Astrocyte of the cerebellum (primary cell): ENCODE measurements at places on chromosomes 5 and 9.

GRCh38 chr5:4868140-4868735, 271.9 kb upstream of the ADAMTS16 start:
- peak; percentile 22 for DNase-seq

DNA sequence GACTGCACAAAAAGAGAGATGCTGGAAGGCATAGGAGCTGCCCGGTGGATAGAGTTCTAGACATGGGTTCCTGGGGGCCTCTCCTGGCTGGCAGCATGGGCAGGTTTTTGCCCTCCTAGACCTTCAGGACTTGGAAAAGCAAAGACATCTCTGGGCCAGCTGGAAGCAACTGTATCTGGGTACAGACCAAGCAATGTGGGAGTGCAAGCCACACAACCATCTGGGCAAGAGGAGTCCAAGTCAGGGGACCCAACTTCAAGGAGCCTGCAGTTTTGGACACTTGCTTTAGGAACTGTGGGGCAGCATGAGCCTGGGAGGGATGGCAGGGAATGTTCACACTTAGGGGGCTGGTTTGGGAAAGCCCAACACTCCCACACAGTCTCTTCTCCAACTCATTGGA, 323.3 kb downstream of the GADD45G start:
- no peak for DNase-seq

- no peak for DNase-seq
These were observed 291.8 kb downstream of the CDH10 start for GRCh38 chr5:24353016-24353415.

GRCh38 chr5:169592937-169593650, 9.5 kb downstream of the SPDL1 start:
- DNase-seq, result no peak

GRCh38 chr5:80725446-80725845, 70.7 kb upstream of the DHFR start:
- DNase-seq, result no peak

- DNase-seq, result no peak
These were observed 966.5 kb upstream of the DMAC1 start for GRCh38 chr9:8766096-8766495.

GRCh38 chr9:105171589-105171988, 72.9 kb upstream of the SLC44A1 start:
- DNase-seq, result no peak

DNA sequence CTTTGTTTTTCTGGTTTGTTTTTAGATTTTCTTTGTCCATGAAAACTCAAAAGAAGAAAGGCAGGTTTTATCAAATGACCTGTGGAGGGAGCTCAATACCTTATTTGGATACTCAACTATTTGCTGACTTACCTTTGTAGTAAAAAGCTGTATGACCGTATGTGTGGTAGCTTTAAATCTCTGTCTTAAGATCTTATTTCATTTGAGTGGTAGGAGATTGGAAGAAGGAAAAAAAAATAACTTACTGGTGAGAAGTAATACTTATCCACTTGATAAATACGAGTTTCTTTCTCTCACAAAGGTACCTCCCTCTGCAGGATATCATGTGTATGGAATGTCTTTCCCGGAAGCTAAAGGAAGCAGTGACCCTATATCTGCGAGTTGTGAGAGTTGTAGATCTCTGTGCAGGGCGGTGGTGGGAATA, 15.0 kb downstream of the FBXO38 start:
- no peak for DNase-seq

DNA sequence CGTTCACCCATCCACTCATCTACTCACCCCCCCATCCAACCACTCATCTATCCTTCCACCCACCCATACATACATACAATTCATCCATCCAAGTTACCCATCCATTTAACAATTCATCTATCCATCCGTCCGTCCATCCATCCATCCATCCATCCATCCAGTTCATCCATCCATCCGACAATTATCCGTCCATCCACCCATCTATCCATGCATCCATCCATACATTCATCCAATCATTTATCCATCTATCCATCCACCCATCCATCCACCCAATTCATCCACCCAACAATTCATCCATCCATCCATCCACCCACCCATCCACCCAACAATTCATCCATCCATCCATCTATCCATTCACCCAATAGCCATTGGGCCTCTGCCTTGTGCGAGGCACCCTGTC, 173.2 kb upstream of the MVB12B start:
- DNase-seq, result no peak

DNA sequence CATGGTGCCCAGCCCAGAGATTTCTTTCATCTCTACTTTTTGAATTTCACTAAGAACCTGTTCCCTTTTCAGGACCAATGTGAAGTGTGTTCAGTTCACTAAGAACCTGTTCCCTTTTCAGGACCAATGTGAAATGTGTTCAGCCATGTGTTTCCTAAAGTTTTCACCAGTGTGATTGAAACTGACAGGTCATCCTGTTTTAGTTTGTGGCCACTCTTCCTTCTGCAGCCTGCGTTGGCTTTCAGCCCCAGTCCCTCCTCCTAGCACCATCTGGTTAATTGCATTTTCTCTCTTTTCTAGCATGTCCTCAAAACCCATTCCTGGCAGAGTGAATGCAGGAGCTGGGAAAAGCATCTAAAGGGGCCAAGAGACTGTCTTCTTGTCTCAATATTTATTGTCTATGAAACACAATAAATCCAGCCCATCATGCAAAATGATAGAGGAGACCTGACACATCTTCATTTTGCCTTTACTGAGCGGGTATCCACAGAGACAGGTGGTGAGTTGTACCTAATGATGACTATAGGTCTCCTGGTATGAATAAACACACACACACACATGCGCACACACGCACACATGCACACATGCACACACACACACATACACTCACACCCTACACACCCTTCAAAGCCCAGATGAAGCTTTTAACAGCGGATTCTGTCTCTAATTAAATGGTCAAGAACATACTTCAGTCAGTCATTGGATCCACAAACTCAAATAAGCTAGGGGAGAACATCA, 6.1 kb upstream of the PANK3 start:
- no peak for DNase-seq

DNA sequence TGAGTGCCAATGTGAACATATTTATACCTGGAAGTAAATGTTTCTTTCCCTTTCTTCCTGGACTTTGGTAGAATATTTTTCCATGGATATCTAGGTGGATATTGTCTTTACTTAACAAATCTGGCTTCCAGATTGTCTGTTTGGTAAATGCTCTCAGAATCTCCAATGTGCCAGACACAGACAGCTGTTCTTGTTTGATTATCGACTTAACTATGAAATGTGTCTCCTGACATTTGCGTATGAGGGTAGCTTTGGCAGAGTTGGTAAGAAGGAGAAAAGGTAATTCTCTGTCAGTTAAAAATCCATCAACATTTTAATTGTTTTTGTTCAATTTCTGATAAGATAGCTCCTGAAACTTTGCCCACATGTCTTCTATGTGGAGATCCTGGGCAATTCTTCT, 196.4 kb upstream of the NUDT12 start:
- no peak for DNase-seq

DNA sequence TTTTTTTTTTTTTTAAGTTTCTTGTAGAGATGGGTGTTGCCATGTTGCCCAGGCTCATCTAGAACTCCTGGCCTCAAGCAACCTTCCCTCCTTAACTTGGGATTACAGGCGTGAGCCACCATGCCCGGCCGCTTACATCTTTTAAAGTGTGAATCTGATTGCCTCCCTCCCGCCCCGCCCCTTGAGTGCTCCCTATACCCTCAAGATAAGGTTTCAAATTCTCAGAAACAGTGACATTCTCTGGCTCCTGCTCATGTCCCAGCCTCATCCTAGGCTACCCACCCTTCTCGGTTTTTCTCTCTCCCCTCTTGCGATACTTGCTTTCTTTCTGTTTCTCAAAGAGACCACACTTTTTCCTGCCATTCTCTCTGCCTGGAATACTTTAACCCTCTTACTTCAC, 12.4 kb downstream of the MORN5 start:
- no peak for DNase-seq

DNA sequence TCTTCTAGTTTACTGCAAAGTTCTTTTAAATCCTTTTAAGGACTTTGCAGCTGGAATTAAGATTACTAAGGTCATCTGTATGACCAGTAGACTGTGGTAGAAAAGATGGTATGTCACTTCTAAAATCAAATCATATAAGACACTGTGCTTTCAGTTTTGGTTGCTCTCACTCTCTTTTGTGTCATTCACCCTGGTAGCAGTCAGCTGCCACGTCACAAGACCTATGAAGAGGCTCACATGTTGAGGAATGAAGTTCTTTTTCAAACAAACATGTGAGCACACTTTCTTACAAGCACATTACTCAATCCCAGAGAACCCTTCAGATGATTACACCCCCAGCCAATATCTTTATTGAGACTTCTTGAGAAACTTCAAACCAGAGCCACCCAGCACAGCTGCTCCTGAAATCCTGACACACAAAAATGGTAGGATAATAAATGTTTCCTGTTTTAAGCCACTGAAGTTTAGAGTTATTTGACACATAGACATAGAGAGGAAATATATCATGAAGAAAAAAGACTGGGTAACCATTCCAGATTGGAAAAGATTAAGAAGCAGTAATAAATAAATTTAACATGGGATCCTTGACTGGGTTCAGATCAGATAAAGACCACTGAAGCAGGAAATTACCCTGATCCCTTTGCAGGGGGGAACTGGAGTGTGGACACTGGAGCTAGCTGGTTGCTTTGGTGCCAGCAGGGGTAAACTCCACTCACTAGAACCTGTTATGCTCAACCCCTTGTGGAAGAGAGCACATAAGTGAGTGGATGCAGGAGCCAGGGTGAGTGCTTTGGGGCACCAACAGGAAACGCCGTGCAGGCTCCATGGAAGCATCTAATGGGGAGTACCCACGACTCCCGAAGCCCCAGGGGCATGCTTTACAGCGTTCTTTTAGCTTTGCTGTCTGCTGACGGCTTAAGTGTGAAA, 64.1 kb downstream of the SLCO4C1 start:
- no peak for DNase-seq

- DNase-seq, result no peak
These were observed 389.8 kb downstream of the NR2F1-AS1 start for GRCh38 chr5:93191035-93191817.

DNA sequence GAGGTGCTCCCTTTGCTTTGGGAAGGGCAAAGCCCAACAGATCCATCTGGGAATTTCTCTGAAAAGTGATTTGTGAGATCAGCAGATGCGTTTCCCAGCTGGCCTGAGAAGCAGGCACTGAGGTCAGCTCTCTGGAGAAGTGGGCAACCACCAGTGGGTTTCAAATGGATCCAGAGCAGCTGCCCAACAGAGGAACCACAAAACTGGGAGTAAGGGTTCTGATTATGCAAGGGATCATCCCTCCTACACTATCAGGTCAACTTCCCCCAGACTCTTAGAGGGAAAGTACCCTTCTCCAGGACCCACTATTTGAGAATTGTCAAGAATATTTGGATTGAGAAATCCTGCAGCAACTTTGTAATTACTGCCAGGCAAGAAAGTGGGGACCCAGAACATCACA, 21.7 kb downstream of the CCL28 start:
- DNase-seq, result no peak

GRCh38 chr5:73160239-73160671, 12.7 kb upstream of the TMEM174 start:
- DNase-seq, result peak; percentile 18

DNA sequence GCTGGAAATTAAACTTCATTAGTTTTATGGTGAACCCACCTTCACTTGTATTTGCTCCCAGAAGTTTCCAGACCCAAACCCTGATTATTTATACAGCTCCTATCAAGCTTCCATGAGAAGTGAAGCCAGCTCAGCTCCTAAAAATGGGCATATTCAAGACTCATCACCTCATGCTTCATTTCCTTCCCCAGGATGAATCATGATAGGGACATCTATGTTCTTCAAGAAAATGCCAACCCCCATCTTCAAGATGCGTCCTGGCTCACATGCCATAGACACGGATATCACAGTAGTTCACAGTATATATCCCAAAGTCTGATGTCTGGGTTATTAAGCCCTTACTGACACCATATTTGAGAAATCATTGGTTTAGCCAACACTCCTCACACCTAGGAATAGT, 217.6 kb downstream of the NPR3 start:
- no peak for DNase-seq

- no peak for DNase-seq
These were observed 446.4 kb downstream of the KIF4B start for GRCh38 chr5:155459889-155460500.

DNA sequence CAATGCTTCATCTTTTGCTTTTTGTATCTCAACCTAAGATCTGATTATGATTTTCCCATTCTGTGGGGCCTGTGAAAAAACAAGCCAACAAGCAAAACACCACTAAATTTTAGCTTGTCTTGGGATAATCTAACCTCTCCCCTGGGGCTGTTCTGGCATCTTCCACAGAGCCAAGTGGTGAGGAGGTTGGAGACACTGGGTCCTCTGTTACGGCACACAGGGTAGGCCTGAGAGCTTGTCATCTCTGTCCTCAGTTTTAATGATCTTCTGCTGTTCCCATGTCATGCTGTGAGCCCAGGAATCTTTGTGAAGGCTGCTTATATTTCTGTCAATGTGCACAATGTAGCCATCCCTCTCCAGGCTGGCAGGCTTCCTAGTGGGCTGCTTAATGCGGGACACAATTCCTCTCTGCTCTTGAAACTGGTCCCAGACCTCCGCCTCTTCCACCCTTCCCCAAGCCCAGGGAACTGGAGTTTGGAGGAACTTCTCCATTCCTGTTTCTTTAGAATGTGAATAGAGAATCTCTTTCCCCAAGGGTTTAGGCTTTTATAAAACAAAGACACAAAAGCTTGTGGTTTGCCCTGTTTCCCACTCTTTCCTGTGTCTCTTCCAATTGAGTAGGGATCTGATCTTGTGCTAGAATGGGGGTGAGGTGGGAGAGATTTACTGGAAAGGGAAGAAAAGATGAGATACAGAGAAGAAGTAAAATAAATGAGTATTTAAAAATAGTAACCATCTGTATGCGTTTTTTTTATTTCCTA, 30.9 kb upstream of the SEMA6A start:
- DNase-seq, result no peak

- no peak for DNase-seq
These were observed 241.0 kb upstream of the NFIL3 start for GRCh38 chr9:91664663-91665062.

- DNase-seq, result no peak
These were observed 180.6 kb downstream of the GABRG2 start for GRCh38 chr5:162248107-162248713.

DNA sequence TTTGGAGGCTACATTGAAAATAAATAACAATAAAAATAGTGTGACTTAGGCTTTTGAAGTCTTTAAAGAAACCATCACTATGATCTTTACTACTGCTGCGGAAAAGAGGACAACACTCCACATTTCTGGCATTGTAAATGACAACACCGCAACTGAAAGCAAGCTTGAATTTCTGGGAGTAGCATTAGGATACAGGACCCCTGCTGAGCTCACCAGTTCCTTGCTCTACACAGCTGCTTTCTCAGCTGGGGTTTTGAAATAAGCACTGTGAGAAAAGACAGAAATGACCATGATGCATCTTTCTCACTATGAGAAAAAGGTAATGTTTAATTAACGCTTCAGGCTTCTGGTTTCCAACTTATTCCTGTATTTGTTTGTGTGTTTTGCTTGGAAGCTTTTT, 168.0 kb downstream of the TAF11L14 start:
- DNase-seq, result peak; percentile 20

GRCh38 chr9:86546712-86547111, 192.5 kb upstream of the TUT7 start:
- no peak for DNase-seq
